ENCODE measurements at places on chromosomes 7 and 10.

DNA sequence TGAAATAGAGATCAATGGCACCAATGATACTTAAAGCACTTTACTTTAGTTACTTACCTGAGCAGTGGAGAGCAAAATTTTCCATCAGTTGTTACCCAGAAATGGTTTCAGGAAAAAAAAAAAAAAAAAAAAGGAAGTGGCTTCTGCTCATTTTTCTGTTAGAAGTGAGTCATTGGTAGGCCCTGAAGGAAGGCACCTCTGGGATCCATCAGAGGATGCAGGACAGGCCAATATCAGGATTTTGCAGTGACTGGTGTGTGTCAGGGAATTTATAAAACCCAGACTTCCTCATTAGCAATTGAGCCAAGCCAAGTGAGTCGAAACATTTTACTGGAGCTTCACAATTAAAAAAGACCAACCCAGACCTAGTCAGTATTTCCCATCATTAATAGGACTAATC, 2.3 kb upstream of the SMIM30 start:
- DNase-seq = no peak

- no peak for DNase-seq
Observed at GRCh38 chr7:91165846-91166230, 98.4 kb upstream of the FZD1 start.

DNA sequence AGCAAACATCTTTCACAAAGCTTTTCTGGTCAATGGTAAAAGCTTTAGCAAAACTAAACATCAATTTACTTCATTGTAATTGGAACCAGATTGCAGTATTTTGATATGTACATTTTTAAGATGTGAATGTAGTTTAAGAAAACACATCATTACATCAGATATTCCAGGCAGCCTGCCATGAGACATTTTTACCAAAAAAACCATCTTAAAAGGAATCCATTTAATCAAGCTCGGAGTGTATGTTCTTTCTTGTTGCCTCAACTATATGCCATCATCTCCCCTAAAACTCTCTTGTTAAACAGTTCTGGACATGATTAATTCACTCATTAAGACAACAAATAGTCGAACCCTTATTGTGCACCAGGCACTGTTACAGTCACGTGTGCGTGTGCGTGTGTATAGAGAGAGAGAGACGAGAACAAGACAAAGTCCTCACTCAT, 97.5 kb downstream of the UBE2H start:
- DNase-seq = peak; percentile 85

DNA sequence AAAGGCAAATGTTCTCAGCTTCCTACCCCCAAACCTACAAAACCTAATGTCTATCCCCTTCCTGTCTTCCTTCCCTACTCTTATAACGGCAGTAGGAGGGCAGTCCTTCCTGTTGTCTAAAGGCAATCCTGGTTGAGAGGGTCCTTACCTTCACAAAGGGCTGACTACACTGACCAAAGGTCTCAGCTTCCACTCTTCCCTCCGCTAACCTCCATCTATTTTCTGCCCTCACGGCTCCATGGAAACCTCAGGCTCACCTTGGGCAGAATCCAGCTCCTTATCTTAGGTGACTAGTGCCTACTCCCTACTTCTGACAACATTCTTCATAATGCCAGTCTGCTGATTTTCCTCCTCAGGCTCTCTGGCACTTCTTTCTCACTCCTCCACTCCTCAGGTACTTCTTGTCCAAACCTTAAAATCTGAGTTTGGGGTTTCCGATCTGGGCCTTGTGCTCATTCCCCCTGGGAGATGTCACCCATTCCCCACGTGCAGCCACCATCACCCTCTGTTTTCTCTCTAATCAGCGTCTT, 542 bp downstream of the FBXL13 start:
- no peak for DNase-seq

DNA sequence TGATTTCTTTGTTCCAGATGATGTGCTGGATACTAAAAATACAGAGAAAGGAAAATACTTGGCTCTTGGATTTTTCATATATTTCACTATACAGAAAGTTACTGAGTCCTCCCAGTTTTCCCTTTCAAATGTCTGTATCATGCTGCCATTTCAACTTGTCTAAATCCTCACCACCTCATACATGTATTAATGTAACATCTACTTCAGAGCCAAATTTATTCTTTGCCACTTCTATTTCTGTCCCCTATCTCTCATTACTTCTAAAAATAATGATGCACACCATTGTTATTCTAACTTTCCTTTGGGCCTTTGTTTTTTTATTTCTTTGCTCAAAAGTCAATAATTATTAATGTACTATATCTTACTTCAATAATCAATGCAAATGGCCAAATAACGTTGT, 312.2 kb downstream of the MAGI2 start:
- DNase-seq = no peak

- no peak for DNase-seq
Observed at GRCh38 chr7:111750878-111751277, 188.6 kb upstream of the IMMP2L start.

GRCh38 chr7:15707570-15707969, 21.1 kb upstream of the MEOX2 start:
- no peak for DNase-seq

GRCh38 chr10:25451401-25451800, 276.6 kb downstream of the GPR158 start:
- no peak for DNase-seq

- DNase-seq = peak; percentile 53
Observed at GRCh38 chr10:118241229-118242137, 100.6 kb downstream of the FAM204A start.

GRCh38 chr7:34354899-34355298, 303.1 kb upstream of the NPSR1 start:
- no peak for DNase-seq

DNA sequence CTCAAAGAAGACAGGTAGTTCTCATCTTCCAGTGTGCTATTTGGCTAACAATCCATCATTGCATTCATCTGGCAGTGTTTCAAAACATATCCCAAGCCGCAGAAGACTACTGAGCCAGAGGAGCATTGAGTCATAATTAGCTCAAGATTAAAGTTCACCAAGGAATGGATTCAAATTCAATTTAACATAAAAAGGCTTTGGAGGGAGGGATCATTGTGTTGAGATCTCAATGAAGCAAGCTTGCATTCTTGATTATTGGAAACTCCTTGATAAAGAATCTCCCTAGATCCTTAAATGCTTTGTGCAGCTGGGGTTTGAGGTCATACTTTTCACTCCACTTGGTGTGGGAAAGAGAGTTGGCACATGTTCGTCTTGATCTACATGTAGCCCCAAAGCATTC, 142.8 kb upstream of the SEMA3A start:
- no peak for DNase-seq

- DNase-seq = no peak
Observed at GRCh38 chr10:125140151-125140550, 20.2 kb downstream of the CTBP2 start.

DNA sequence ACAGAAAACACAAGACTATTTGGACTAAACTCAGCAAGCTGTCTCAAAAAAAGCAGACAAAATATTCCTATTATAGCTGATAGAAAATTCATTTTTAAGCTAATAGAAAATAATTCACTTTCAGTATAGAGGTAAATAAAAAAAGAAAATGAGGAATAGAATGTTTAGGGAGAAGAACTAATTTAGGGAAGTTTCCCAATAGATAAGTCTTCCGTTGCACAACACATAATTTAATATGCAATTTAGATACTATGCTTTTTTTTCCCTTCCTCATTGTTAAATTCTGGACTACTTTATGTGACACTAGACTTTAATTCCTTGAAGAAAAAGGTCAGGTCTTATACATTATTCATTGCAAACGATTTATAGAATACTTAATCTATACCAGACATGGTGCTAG, 10.3 kb downstream of the PNPLA8 start:
- peak; percentile 32 for DNase-seq

- no peak for DNase-seq
Observed at GRCh38 chr7:85239109-85239508, 52.3 kb upstream of the SEMA3D start.

DNA sequence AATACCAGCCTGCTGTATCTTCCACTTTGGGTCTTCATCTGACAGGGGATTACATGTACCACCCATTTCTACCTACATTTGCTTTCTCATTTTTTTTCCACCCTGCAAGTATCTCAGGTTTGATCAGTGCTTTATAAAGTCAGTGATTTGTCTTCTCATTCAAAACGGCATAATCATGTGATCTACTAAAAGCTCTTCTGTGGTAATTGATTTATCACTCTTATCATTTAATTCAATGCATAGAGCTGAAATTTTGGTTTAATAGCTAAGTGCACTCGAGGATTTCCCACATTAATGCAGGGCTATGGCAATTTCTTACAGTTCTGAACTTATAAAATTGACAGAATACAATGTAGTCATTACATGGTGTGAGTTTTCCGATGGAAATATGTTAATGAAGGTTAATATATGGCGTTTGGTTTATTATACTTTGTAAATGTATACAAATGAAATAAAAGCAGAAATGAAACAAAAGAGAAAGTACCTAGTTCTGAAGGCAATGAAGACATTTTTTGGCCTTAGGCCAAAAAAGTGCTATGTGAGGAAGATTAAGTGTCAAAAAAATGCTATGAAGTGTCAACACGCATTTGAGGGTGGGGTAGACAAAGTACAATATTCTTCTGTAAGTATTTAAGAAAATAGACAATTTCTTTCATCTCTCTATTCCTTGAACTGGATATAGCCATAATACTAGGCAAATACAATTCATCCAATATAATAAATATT, 457.3 kb downstream of the ETV1 start:
- no peak for DNase-seq

DNA sequence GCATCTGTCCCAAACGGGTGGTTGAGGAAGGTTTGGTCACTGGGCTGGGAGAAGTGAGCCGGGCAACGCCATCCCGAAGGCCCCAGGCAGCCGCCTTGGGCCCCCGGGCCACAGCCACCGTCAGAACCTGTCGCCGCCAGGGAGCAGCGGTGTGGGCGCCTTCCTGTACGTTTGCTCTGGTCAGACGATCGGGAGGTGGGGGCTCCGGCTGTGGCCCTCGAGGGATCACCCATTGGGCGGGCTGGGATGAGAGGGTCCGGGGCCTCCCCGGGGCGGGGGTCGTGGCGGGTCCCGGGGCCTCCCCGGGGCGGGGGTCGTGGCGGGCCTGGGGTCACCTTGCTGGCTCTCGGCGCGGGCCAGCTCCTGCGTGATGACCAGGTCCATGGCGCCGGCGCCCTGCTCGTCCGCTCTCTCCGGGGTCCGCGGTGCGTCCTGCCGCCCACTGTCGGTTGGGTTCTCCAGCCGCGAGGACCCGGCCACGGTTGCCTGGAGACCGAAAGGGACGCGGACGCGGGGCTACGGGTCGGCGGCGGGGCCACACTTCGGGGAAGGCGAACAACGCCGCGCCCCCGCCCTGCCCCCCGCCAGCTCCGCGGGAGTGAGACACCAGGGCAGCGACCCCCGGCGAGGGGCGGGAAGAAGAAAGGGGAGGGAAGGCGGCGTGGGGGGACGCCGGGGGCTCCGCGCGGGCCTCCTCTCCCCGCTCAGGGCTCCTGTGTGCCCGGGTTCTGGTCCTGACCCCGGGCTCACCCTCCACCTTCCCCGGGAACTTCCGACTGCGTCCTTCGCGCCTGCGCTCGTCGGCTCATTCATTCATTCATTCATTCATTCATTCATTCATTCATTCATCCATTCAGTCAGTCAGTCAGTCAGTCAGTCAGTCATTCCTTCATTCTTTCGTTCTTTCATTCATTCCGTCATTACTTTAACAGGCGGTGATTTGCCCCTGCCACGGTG, at the start of gene CFAP46:
Gene CFAP46, minus strand, starts transcription at position 470 of the 957 bp plus-strand sequence. Its CDS starts 86 bp downstream, at position 384.
- no peak for DNase-seq

GRCh38 chr10:53140506-53140905, 367.9 kb upstream of the MBL2 start:
- DNase-seq = peak; percentile 81

DNA sequence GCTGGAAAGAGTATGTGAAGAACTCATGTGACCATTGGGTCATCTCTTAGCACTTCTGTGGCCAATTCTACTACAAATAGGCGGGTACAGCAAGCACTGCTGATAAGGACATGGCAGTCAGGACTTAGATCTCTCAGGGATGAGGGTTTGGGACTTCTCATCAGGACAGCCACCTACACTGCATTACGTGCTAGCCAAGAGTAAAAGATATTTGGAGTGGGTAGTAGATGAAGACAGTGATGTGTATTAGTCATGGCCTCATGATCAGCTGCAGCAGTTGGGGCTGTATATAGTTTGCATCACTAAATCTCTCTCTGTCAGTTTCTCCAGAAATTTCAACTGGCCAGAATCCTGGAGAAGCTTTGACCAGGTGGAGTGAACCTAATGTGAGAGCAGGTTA, 9.2 kb downstream of the TAS2R60 start:
- DNase-seq = no peak

GRCh38 chr7:93235541-93235940, 3.4 kb downstream of the VPS50 start:
- no peak for DNase-seq

GRCh38 chr10:96491303-96491702, 22.4 kb downstream of the TLL2 start:
- no peak for DNase-seq

- no peak for DNase-seq
Observed at GRCh38 chr7:55437375-55437774, 72.2 kb downstream of the LANCL2 start.

DNA sequence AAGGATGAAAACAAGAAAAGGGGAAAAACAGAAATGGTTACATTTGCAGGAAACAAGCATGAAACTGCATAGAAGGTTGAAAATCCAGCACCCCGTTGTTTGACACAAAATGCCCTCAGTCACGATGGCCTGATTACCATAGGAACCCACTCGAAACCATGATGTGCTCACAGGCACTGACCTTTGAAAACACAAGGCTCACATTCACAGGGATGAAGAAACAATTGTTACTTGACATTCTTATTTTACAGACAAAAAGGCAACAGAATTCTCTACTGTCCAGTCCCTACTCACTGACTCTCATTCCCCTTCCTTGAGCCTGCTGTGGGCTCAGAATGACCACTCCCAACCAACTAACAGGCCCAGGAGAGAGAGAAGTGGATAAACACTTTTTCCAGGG, 131.4 kb upstream of the PDLIM1 start:
- DNase-seq = no peak

DNA sequence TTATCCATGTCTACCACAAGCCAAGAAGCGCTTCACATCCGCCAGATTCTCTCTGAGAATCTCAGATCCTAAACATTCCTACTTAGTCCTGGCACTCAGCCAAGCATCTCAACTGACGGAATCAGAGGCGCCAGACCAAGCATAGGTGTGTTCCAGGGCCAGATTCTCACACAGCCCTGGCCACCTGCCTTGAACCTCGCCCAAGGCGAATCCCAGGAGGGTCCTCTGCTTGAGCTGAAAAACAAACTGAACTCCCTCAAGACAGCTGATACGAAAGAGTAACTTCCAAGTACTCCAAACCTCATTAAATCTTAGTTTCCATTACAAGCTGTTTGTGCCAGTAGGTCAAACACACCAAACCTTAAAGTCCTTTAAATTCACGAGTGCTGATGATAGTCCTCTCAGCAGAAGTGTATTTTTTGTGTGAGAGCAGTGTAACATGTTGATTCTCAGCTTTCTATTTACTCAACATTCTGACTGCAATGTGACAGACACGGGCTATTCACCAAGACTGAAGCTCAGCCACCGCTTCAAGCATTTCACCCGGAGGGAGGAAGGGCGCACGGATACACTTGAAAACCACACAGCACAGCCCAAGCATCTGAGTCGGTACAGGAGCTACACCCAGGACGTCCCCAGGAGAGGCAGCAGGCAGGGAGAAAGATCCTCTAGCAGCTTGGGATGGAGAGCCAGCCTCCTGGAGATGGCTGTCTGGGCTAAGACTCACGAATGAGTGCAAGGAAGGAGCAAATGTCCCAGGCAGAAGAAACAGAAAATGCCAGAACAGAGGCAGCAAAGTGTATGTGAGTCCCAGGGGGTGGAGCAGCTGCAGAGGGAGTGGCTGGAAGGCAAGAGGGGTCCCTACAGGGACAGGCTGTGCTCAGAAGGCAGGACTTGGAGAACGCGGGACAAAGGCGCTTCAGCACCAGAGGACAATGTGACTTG, 6.0 kb downstream of the PARD3 start:
- DNase-seq = no peak

GRCh38 chr7:117135553-117135891, 182.2 kb downstream of the ST7 start:
- DNase-seq = no peak
